ENCODE measurements at places on chromosomes 16 and 17.

GRCh38 chr17:80659651-80660050, 115.0 kb downstream of the RPTOR start:
- DNase-seq, result no peak

DNA sequence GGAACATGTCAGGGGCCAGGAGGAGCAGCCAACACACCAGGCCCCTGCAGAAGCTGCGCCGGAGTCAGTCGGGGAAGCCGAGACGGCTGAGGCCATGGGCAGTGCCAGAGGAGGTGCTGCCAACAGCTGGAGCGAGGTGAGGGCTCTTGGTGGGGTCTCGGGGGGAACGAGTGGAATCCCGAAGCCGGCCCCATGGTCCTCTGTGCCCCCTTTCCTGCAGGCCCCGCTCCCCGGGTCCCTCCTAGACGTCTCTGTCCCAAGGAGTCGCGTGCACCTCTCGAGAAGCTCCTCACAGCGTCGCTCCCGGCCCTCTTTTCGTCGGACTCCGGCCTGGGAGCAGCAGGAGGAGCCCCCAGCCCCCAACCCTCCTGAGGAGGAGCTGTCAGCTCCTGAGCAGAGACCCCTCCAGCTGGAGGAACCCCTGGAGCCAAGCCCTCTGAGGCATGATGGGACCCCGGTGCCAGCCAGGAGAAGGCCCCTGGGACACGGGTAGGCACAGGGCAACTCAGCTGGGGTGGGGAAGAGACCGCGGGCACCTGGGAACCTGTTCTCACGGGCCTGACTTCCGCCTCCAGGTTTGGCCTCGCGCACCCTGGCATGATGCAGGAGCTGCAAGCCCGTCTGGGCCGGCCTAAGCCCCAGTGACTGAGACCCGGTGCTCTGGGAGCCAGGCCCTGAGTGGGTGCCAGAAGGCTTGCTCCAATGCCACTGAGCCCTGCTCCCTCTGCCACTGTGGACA, 3.6 kb downstream of the APOBR start:
- no peak for DNase-seq

GRCh38 chr17:31310260-31310659, 3.6 kb downstream of the EVI2B start:
- DNase-seq, result no peak

- DNase-seq, result no peak
These were observed 325.1 kb upstream of the ERCC4 start for GRCh38 chr16:13594823-13595222.

- DNase-seq, result no peak
These were observed 96.8 kb upstream of the CA10 start for GRCh38 chr17:52255347-52255746.

- no peak for DNase-seq
These were observed 27.9 kb downstream of the MBTD1 start for GRCh38 chr17:51231999-51232398.

DNA sequence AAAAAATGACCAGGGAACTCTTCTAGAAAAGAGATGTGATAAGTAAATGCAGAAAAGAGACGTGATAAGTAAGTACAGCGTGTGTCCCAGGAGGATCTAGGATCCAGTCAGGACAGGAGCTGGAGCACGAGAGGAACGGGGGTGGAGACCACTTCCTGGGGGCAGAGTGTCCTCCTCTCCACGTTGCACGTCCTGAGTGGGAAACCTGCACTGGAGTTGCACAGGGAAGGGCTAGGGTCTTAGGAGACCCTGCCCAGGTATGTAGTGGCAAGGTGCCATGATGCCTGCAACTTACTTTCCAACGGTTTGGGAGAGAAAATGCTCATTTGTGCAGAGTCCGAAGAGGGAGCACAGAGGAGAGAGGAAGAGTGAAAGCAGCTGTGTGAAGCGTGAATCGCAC, 55.8 kb downstream of the RNF213 start:
- no peak for DNase-seq
